ENCODE measurements at places on chromosomes 11 and 22. TPM values are rescaled to one million over a fixed set of nuclear protein-coding genes. Genes with fewer than 3 reads are reported as not detected.

The CRYBA4 gene
- total RNA-seq: not detected

The ZFPL1 gene
- 35.7 TPM for total RNA-seq

The TMEM191B gene
- 2.5 TPM for total RNA-seq

The ANKK1 gene
- 0.20 TPM for total RNA-seq

The BDNF gene
- total RNA-seq: not detected

The BIK gene
- 2.6 TPM for total RNA-seq

The UPK2 gene
- not detected for total RNA-seq

DNA sequence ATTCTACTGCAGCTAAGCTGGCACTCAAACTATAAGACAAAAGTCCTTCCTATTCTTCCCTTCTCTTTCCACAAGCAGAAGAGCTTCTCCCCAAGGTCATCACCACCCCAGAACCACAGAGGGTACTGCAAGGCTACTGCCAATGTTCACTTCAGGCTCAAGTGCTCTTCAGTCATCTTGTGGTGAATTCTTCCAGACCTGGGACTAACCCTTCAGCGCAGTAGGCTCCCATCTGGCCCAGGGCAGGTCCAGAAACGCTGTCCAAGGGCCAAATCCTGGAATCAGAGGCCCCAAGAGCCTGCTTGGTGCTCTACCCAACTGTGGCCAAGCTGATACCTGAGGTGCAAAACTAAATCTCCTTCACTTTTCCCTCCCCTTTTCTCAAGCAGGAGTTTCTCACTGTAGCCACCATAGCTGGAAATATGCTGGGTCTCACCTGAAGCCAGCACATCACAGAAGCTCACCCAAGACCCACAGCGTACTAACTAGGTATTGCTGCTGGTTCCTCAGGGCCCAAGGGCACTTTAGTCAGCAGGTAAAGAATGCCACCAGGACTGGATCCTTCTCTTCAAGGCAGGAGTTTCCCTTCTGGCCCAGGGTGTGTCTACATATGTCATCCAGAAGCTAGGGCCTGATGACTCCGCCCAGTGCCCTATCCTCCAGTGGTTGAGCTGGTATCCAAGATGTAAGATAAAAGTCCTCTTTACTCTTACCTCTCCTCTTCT, 27.8 kb downstream of the FCHSD2 start:
- H3K27ac ChIP-seq: peak overlapping the region; percentile 8
- H3K4me1 ChIP-seq: peaks cover 80% of the 10 kb centered on the region
- H3K36me3 ChIP-seq: peaks cover 76% of the 10 kb centered on the region

DNA sequence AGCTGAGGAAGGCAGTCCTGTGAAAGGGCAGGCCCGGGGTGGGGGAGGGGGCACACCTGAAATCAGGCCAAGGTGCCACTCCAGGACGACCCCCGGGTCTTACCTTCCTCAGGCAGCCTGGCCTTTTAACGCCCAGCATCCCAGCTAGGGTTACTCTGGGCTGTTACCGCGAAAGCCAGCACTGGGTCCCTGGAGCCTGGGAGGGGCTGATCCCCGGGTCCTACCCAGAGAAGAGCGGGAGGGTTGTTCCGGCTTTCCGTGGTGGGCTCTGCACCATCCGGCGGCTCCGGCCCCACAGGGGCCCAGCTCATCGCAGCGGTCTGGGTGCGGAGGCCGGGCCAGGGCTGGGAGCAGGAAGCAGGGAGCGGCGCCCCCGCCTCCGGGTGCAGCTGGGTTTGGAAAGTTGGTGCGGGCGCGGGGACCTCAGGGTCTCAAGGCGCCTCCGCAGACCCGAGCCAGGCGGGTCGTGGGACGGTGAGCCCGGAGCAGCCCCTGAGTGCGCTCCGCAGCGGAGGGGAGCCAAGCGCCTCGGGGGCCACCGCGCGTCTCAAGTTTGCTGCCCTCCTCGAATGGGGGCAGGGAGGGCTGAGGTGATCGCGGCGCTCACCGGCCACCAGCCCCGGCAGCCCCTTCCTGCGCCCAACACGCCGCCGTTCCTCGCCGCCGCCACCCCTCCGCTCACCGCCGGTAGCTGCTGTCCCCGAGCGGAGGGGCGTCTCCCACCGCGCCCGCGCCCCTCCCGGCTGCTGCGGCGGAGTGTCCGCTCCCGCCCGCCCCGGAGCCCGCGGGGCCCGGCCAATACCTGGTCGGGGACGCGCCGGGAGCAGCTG, 831 bp downstream of the CHST1 start:
- H3K36me3 ChIP-seq: no peaks in the 10 kb centered on the region
- no peak overlapping the region for H3K27ac ChIP-seq
- peaks cover 4% of the 10 kb centered on the region for H3K4me1 ChIP-seq
- peaks cover 56% of the 10 kb centered on the region for H3K27me3 ChIP-seq
- DNase-seq: no peak

DNA sequence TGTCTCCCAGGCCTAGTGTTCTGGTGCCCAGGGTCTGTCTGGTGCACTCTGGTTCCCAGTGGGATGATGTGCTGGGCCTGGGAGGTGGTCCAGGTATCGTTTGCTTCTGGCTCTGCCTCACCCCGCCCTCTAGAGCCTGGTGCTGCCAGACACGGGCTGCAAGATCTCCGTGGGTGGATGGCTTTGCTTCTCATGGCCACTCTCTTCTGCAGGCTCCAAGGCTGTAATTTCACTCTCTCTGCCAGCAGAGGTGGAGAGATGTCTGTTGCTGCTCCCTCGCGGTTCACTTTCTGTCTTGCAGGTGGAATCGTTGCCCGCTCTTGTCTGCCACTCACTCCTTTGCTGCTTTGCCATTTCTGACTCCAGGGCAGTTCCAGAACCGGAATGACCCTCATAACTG, 13.4 kb downstream of the NADSYN1 start:
- H3K27me3 ChIP-seq: no peaks in the 10 kb centered on the region
- DNase-seq: no peak
- H3K4me3 ChIP-seq: no peak overlapping the region
- peaks cover 81% of the 10 kb centered on the region for H3K36me3 ChIP-seq
- peaks cover 14% of the 10 kb centered on the region for H3K4me1 ChIP-seq
- no peak overlapping the region for H3K27ac ChIP-seq
